ENCODE measurements at places on chromosomes 11 and 22.

GRCh38 chr11:30423279-30423648 lies 100.4 kb downstream of the ARL14EP start:
- DNase-seq: no peak

DNA sequence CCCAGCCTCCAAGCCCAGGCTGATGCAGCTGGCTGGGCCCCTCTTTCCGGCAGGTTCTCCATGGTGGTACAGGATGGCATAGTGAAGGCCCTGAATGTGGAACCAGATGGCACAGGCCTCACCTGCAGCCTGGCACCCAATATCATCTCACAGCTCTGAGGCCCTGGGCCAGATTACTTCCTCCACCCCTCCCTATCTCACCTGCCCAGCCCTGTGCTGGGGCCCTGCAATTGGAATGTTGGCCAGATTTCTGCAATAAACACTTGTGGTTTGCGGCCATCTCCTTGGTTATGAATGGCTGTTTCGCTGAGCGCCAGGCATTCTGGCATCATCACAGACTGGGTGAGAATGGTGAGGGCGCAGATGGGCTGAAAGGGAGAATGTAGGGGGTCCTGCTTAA lies 3.6 kb downstream of the PRDX5 start:
- DNase-seq: no peak

DNA sequence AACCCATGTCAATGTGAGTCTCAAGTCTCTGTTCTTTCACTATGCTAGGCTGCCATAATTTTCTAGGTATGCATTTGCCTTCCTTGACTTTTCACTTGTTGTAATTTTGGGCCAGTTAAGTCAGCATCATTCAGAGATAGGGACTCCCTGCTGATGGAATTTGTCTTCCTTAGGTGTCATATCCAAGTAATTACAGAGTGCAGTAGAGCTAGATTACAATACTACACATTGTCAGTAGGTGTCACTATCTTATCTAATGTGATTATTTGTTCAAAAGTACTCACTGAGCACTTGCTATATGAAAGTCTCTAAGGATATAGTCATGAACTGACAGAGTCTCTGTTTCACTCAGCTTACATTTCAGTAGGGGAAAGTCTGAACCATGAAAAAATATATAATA lies 25.0 kb upstream of the SYN3 start:
- no peak for DNase-seq

- DNase-seq: no peak
Observed at GRCh38 chr11:45158891-45159605, 12.6 kb downstream of the PRDM11 start.

GRCh38 chr11:31757260-31757835 lies 53.8 kb downstream of the PAX6 start:
- DNase-seq: no peak

All from eye (tissue), 1 donor.